Stimulated activated CD8-positive, alpha-beta memory T cell treated with anti-CD3 and anti-CD28 coated beads, Interleukin-2, amount 100 ng/mL, for 1 hour (primary cell): ENCODE measurements at places on chromosomes 4 and X.

- DNase-seq: no peak
These were observed 20.5 kb upstream of the DDX3X start for GRCh38 chrX:41313419-41313818.

GRCh38 chrX:44503560-44503959 is 39.1 kb downstream of the FUNDC1 start:
- DNase-seq: no peak

GRCh38 chr4:80306260-80306659 is 29.3 kb upstream of the CFAP299 start:
- no peak for DNase-seq

DNA sequence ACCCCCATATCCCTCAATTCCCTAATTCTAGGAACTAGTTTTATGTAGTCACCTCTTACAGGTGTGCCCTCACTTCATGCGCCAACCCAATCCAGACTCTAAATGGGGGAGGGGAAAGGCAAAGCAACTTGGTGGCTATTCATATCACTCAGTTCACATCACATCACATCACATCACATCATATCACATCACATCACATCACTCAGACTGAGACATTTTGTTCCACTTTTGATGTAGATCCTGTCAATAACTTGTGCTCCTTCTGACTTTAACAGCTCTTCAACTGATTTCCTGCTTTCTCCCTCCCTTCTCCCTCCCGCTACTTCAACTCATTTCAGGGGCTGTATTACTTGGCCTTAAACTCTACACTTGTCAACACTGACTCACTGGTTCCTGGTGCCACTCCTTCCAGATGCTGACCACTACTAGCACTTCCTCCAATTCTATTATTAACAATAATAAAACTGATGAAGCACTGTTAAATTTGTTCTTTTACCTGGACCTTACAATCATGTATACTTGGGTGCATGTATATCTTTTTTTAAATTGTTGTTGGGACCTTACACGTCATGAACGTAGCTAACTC is 29.1 kb upstream of the PLS3 start:
- DNase-seq: no peak

- no peak for DNase-seq
These were observed 3.2 kb upstream of the NFKB1 start for GRCh38 chr4:102497986-102498385.

DNA sequence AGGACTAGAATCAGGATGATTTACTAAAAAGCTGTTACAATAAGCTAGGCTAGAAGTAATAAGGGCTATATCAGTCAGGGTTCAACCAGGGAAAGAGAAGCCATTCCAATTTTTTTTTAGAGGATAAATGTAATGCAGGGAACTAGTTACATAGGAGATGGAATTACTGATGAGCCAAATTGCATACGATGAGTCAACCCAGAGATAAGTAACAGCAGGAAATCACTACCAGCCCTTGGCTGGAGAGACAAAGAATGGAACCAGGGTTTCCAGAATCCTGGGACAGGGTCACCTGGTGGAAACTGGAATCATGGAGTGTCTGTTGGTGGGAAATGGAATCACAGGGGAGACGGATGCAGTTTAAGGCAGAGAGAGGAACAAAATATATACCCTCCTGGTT is 13.1 kb upstream of the MAGEA4 start:
- DNase-seq: no peak

DNA sequence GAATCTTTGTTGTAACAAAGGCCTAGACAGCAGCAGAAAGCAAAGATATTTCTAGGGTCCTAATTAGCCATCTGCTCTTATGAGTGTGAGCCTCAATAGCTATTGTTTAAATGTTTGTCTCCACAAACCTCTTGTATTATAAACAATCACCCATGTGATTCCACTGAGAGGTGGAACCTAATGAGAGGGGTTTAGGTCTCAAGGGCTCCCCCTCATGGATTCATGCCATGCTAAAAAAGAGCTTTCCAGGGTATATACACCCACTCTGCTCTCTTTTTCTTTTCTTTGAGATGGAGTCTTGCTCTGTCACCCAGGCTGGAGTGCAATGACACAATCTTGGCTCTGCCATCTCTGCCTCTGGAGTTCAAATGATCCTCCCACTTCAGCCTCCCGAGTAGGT is 42.1 kb downstream of the TRIM61 start:
- no peak for DNase-seq

- DNase-seq: no peak
These were observed 12.2 kb downstream of the KLHL34 start for GRCh38 chrX:21645886-21646285.

GRCh38 chr4:84433633-84434222 is 65.4 kb downstream of the NKX6-1 start:
- DNase-seq: no peak

DNA sequence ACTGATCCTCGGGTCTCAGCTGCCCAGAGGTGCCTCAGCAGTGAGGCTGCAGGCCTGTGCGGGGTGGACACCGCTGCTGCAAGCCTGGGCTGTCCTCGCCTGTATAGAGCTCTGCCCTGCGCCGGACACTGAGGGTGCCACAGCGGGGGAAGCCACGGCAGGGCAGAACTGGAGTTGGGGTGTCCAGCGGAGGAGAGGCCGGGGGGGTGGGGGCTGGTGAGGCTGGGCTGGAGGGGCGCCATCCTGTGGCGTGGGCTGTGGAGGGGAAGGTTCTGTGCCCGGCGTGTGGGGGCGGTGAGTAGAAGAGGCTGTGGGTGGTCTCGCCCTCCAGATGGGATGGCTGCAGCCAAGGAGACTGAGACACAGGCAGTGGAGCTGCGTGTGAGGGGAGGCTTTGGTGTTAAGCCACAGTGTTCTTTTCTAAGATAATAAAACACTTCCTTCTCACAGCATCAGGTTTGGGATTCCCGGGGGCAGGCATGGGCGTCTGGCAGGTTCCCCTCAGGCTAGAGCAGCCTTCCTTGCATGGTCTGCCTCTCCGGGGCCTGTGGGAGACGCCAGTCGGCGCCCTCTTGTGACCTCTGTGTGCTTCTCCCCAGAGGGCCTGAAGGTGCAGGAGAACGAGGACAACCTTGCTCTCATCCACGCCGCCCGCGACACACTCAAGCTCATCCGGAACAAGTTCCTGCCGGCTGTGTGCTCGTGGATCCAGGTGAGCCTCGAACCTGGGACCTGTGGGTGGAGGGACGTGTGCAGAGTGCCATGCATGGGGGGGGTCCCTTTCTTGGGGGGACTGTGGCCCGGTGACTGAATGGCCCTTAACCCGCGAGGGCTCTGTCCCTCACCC is 7.4 kb downstream of the UVSSA start:
- DNase-seq: no peak

GRCh38 chr4:41418444-41418843 is 119.5 kb upstream of the LIMCH1 start:
- DNase-seq: no peak

DNA sequence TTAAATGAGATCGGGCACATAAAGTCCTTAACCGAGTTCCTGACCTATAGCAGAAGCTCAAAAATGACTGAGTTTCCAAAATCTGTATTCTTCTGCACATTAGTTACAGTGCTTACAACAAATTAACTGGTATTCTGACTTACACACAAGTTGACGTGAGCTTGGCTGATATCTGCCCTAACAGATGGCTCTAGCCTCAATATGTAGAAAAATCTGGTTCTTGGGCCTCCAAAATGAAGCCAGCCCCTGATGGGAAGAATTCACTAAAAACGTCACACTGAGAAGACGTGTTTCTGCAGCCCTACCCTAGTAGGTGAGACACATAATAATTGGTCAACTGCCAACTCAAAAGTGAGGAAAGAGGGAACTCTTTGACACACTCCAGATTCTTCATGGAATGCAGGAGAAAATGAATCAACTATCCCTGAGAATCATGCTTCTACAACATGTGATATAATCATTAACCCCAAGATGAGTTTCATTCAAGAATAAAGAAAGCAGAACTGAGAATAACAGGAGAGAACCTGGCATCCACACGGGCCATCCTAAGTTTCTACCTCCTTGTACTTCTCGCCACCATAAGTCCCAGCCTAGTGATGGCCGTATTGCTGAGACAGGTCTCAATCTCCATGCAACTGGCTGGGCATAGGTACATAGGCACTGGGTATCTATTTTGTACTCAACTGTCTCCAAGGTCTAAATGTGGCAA is 8.2 kb downstream of the STX18 start:
- no peak for DNase-seq

DNA sequence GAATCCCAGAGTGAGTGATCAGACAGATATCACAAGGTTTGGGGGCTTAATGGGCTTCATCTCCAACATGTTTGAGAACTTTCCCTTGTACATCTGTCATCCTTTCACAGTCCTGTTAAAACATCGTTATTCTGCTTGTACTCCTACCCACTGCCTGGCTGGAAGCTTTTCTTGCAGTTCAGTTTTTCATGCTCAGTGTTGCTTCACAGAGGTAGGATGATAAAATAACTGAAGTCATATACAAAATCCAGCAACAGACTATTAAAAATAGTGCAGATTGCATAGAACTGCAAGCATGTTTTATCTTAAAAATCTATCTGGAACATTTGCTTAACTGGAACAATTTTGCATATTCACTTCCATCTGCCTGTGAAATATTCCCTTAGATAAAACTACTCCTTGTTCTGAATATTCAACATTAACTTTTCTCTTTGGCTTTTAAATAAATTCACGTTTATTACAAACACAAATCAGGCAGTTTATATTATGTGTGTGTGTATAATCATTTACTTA is 579.6 kb upstream of the IGFBP7 start:
- no peak for DNase-seq

DNA sequence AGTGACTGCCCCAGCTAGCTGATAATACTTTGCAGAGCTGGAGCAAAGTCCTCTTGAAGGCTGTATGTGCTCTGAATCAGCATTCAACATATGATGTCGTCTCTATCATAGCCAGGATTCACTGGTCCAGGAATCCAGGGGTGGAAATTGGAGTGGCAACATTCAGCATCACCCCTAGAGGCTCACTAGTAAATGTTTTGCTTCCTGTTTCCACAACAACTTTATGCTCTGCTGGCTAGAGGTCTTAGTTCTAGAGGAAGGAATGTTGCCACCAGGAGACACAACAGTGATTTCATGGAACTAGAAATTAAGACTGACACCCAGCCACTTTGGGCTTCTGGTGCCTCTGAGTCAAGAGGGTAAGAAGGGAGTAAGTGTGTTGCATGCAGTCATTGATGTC is 11.3 kb downstream of the MAGEA1 start:
- no peak for DNase-seq

GRCh38 chr4:112343330-112344080 is 46.3 kb downstream of the ALPK1 start:
- no peak for DNase-seq

- no peak for DNase-seq
These were observed 67.4 kb upstream of the SMAD1 start for GRCh38 chr4:145414226-145414625.

DNA sequence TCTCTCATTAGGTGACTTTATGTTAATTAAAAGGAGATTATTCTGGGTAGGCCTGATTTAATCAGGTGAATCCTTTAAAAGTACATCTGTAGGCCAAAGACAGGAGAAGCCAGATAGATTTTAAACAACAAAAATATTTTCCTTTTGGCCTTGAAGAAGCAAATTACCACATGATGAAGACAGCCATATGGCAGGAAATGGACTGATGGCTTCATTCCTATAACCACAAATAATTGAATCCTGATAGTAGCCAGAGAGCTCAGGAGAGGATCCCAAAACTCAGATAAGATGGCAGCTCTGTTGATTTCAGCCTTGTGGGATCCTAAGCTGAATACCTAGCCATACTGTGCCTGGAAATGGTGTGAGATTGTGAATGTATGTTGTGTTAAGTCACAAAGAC is 66.1 kb upstream of the PRKX start:
- DNase-seq: no peak

DNA sequence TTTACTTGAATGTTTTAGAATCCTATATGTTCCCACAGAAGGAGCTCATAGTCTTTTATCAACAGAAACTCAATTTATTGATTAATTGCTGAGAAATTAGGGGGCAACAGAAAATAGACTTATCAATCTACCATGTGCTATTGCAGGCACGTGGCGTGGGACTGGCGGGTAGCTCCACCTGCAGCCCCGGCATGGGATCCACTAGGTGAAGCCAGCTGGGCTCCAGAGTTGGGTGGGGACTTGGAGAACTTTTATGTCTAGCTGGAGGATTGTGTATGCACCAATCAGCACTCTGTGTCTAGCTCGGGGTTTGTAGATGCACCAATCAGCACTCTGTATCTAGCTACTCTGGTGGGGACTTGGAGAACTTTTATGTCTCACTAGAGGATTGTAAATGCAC is 3.3 kb upstream of the OCIAD1 start:
- DNase-seq: no peak

GRCh38 chr4:122170775-122171174 is 18.6 kb downstream of the BLTP1 start:
- DNase-seq: no peak

DNA sequence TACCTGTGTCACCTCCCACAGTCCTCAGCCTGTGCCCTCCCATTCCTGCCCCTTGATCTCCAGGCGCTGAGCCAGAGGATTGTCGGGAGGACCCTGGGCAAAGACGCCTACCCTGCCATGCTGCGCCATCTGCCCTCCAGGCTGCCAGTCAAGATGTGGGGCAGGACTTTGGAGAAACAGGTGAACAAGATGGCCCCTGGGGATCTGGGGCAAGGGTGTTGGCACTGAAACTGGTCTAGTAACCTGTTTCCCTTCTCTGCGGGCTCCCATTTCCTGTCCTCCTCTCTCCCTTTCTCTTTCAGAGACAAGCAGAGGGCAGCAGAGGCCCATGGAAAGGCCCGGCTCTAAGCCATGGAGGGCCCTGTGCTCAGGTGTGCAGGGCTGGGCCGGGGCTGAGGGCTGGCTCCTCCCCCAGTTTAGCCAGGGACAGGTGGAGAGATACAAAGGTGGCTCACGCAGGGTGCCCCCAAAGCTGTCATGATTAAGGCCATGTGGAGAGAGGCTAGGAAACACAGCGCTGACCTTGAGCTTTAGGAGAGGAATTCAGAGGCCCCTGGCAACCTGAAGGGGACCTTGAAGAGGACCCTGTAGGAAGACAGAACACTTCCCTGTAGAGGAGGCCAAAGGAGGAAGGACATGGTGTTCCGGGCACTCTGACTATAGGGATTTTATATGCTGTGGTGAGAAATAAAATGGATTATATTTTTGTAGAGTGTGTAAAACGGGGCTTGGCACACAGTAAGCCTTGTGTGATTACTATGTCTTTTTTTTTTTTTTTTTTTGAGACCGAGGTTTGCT is at the start of gene GLOD5:
GLOD5 (plus strand) TSS at position 74 of the 798 bp plus-strand sequence; CDS start at position 118, 44 bp downstream.
- DNase-seq: no peak

GRCh38 chr4:55500072-55500471 is 46.6 kb downstream of the CLOCK start:
- no peak for DNase-seq
